ENCODE measurements at places on chromosomes 3 and 15. TPM values are rescaled to one million over a fixed set of nuclear protein-coding genes. Genes with fewer than 3 reads are reported as not detected.

GRCh38 chr3:73385568-73385967, 239.2 kb downstream of the PDZRN3 start:
- DNase-seq: no peak

GRCh38 chr15:37134699-37135131, 34.4 kb upstream of the MEIS2 start:
- no peak for DNase-seq

Gene FBXW12
- total RNA-seq: not detected

DNA sequence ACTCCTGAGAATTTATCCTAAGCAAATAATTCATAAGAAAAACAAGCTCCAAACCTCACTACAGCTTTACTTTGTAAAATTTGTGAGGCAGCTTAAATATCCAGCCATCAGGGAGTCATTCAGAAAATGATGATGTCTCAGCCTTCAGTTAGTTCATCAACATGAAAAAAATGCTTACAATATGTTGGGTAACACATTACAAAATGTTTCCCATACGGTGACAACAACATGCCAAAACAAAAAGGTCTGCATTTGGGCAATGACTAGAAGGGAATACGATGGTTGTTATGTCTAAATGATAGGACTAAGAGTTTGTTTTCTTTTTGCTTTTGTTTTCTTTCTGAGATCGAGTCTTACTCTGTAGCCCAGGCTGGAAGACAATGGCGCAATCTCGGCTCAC, 47.0 kb upstream of the CFAP161 start:
- DNase-seq: no peak

- DNase-seq: no peak
These were observed 51.0 kb upstream of the ATOSA start for GRCh38 chr15:52730173-52730572.

Gene SEMA3G
- 144 TPM for total RNA-seq

GRCh38 chr15:84402856-84403608, 167.5 kb downstream of the GOLGA6L4 start:
- peak; percentile 81 for DNase-seq

DNA sequence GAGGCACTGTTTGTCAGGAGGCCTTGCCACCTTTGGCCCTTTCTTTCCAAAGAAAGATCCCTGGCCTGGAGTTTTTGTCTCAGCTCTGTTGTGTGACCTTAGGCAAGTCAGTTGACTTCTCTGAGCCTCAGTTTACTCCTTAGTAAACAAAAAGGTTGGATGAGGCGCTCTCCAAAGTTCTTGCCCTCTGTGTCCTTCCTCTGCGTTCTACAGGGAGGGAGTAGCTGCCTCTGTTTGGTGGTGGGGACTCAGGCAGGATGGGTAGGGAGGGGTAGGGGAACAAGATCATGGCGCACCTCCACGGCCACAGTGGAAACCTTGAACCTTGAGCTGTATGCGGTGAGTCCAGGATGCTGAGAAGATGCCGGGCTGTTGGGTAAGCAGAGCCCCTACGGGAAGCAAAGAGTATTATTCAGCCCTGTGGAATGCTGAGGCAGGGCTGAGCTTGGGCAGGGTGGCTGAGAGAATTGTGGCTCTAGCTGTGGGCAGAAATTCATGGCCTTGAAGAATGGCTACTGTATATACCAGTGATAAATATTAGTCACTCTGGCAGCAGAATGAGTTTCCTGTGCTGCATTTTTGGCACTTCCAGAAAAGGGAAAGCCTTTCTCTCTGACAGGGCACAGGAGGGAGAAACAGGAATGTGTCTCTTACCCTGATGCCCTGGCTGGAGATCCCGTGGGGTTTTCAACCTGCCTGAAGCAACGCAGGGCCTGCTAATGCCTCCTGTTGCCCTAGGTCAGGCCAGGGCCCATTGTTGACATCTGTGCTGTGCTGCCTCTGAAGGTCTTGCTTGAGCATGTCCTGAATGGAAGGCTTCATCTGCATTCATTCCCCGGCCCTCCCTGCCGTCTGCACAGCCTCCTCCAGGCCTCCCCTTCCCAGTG, 39.9 kb downstream of the SMAD3 start:
- no peak for DNase-seq

GRCh38 chr3:191555037-191555436, 94.1 kb downstream of the PYDC2 start:
- no peak for DNase-seq

Gene TICRR
- total RNA-seq: not detected

DNA sequence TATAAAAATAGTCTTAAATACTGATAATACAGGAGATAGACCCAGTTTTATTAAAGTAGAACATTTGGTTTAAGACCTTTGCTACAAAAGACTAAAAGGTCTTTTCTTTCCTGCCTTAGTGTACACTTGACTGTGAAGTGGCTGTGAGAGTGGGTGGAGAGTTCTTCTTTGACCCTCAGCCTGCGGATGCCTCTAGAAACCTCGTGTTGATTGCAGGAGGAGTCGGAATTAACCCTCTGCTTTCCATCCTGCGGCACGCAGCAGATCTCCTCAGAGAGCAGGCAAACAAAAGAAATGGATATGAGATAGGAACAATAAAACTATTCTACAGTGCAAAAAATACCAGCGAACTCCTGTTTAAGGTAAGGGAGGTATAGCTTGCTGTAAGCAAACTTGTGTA, 36.5 kb downstream of the OXNAD1 start:
- no peak for DNase-seq

Gene CHRD
- 11.3 TPM for total RNA-seq

- DNase-seq: no peak
These were observed 317.4 kb downstream of the C3orf38 start for GRCh38 chr3:88467191-88467590.

Gene EPHA6
- 0.26 TPM for total RNA-seq

Gene BFSP2
- not detected for total RNA-seq

GRCh38 chr3:29605845-29606244, 325.0 kb downstream of the RBMS3 start:
- DNase-seq: no peak

GRCh38 chr3:170713653-170714052, 127.8 kb upstream of the SLC7A14 start:
- DNase-seq: no peak

- DNase-seq: no peak
These were observed 43.2 kb downstream of the RAF1 start for GRCh38 chr3:12620729-12621128.

DNA sequence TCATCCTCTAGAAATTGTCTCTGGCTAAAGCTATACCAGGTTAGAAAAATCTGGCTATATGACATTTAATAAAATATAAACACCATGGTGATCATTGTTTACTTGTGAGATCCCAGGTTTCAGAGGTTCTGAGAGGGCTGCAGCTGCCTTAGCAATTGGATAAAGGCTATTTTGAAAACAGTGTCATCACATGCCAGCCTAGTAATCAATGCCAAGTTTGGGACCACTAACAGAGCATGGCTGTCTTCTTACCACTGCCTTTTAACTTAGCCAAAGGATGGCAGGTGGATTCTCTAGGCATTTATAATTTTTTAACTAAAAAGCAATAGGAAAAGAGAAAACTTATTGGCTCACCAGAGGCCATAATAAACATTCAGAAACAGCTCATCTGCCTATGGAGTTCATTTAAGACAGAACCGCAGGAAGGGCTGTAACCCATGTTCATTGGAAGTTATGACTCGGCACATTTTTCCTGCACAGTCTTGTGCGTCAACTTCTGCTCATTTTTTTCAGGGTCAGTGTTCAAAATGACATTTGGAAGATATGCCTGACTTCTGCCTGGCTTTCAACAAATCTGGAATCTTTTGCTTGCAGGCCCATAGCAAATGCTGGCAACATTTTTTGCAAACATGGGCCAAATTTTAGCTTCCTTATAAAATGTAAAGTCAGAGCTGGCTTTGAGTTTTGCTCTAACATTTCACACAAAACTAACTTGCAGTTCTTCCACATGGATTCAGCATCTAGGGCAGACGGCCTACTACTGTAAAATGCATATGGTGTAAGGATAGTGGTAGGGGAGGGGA, 476.0 kb upstream of the TBL1XR1 start:
- DNase-seq: no peak

DNA sequence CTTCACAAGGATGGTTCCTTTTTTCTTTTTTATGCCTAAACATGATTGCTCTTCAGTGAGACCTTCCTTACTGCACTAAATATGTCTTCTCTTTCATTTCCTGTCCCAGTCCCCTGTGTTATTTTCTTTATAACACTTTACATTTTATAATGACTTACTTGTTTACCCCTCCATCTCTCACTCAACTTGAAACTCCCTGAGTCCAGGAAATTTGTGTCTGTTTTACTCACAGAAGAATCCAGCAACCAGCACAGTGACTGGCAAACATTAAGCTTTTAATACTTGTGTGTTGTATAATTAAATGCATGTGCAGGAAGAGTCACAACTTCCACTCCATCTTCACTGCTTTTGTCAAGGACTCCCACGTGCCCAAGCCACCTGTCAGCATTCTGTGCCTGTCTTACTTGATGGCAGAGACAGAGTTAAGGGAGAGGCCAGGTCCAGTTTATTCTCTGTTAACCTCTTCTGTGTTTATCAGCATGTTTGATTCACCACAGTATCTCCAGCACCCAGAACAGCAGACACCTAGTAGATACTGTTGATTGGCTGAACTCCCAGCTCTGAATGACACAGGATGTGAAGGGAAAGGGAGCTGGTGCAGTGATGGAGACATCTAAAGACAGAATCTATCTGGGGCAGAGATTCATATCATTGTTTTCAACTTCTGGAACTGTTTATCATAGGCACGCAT, 42.8 kb downstream of the SSR3 start:
- no peak for DNase-seq

Gene CCR2
- total RNA-seq: 3.3 TPM

Gene CACNA1D
- total RNA-seq: 0.45 TPM

GRCh38 chr3:192929755-192930547, 12.3 kb upstream of the MB21D2 start:
- no peak for DNase-seq

- no peak for DNase-seq
These were observed 21.9 kb upstream of the P2RY13 start for GRCh38 chr3:151351219-151351618.

DNA sequence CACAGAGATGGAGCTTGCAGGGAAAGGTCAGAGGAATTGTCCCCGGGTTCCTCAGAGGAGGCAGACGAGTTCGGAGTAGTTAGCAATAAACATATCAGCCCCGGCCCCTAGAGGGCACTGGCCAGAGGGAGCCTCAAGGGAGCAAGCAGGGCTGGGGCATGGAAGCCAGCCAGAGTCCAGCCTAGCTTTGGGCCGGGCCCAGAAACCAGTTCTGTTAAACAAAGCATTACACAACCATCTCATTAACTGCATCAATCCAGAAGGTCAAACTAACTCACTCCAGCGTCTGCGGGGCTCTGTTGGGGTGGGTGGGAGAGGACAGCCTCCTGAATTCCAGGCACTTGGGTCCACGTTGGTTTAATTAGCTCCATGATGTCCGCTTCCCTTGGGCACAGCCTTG, 41.0 kb upstream of the IREB2 start:
- DNase-seq: peak; percentile 90

Gene RAB6B
- 64.8 TPM for total RNA-seq

- no peak for DNase-seq
These were observed 88.9 kb upstream of the FEZF2 start for GRCh38 chr3:62462104-62462762.

DNA sequence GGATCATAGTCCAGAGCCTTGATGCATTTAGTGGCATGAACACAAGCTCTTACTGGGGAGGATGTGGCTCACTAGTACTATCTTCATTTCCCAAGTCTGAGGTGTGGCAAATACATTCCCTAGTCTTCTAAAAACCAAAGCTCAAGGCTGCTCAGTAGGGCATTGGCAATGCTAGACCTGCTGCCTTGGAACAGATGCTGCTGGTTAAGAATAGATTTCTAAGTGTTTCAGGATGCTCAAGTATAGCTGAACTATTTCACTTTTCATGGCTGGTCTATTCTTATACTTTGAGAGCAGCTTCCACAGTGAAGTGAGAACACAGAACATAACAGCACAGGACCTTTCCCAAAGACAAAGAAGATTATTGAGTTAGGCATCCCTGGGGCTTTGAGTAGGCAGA, 178.8 kb downstream of the CHST2 start:
- no peak for DNase-seq

Gene OR5K2
- total RNA-seq: not detected

DNA sequence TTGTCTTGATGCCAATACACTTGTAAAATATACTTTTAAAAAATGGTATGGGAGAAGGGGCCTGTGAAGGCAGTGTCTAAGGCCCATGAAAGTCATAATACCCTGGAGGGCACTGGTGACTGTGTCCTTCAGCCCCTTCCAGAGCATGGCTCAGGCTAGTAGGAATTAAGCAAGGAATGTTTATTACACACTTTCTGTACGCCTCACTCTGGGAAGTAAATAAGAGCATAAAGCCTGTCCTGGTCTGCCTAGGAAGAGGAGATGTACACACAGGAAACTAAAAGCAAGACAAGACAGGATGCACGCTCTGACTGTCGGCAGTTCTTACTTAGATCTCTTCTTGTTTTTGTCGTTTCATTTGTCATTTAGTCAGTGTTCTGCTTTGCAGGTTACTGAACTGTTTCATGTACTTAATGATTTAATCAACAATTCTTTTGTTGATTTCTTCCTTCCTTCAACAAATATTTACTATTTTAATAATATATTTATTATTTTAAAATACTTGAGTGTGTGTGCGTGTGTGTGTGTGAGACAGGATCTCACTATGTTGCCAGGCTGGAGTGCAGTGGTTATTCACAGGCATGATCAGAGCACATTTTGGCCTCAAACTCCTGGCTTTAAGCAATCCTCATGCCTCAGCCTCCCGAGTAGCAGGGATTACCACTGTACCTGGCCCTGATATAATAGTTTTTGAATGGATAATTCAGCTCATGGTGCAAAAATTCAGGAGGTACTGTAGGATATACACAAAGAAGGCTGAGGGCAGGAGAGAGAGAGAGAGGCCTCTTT, 9.0 kb upstream of the SMAD6 start:
- DNase-seq: no peak

GRCh38 chr15:99414755-99415731, 150.7 kb upstream of the MEF2A start:
- DNase-seq: peak; percentile 88

- no peak for DNase-seq
These were observed 103.5 kb upstream of the SLC7A14 start for GRCh38 chr3:170689296-170689829.
